ENCODE measurements at places on chromosomes 1 and 21.

DNA sequence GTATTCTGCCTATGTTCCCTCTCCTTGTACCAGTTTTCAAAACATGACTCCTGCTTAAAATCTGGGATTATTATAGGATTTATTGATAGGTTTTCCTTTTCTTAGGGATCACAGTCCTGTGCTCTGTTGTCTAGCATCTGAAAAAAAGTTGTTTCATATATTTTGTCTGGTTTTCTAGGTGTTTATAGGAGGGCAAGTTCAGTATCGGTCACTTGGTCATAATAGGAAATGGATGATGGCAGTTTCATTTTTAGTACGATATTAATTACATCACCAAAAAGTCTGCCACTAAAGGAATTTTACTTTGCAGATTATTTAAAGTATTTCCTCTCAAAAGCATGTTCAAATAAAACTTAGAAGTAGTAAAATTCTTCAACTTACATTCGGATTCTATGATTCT lies 94.4 kb downstream of the RASAL2 start:
- no peak for DNase-seq

GRCh38 chr1:174191349-174191862 lies 32.1 kb downstream of the RABGAP1L start:
- no peak for DNase-seq

DNA sequence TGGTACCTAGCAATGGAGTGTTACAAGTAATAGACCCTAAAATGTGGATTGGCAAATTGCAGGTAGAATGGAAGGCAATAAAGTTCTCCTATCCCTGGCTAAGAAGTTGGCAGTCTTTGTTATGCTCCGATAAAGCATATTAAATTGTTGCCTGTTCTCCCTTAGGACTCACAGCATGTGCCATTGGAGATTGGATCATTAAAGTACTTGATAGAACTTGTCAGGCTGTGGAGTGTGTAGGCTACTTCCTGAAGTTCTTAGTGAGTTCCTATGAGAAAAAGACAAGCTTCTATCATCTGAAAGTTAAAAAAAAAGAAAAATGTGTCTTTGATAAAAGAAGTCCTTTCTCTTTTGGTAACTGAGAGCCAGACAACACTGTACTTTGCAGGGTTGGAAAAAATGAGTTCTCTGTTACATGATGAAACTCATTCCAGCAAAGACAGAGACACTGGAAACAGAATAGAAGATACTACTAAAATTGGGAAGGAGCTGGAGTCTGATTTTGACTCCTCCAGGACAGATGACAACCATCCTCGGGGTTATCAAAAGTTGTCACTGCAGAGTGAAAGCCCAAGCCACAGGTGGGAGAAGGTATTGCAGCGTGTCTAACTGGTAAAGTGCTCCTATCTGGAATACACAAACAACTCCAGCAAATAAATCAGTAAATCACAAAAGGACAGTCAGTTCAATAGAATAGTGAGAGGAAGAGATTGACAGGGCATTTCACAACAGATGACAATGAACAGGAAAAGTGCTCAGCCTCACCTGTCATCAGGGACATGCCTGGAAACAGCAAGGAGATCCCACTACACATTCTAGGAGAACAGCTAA lies 87.5 kb upstream of the WDR26 start:
- no peak for DNase-seq

GRCh38 chr1:234197839-234198238 lies 175.4 kb upstream of the COA6 start:
- no peak for DNase-seq

DNA sequence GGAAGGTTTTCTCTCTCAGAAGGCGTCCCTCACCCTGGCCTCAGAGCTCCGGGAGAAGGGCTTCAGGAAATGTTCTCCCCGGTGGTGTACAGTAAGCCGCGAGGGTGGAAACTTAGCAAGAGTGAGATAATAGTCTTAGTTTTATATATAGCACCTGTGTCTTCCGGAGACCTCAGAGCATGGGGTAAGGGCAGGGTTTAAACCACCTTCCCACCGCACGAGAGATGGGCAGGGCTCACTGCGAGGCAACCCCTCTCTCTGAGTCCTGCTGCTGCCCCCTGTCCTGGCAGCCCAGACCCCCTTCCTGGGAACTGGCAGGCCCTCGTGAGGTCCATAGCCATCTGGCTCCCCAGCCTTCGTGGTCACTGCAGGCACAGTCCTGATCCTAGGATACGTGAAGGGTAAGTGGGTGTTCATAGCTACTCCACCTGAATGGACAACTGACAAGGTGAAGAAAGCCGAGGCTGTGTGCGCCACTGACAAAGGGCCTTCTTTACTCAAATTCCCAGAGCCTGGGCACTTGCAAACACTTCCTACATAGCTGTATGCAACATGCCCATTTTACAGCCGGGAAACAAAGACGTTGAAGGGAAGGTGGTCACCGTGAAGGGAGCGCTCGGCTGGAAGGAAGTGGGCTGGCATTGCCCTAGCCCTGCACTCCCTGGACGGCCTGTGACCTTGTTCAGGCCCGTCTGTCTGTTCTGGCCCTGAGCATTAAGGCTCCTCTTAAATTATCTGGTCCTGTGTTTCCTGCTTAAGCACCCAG lies 26.9 kb downstream of the ITPKB start:
- DNase-seq: peak; percentile 57

DNA sequence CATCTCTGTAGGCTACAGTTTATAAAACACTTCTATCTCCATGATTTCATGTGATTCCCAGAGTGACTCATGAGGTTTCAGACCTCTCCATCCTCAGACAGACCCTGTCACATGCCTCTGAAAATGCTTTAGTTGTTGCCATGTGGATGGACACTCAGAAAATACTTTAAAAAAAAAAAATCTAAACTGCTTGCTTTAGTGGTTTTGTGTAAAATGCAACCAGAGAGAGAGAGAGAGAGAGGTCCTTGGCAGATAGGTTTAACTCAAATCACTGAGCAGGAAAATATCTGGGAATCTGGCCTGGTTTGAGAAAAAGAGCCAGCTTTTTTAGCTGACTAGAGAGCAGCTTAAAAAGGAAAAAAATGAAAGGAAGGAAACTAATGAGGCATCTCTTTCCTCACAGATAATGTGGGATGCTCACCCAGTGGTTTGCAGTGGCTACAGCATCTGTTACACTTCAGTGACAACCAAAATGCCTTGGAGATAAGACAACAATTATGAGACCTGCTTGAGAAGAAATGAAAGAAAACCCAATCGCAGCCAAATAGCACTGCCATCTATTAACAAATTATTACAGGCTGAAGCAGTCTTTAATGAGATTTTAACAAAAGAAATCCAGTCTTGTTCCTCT lies 54.6 kb upstream of the SYT14 start:
- DNase-seq: no peak

DNA sequence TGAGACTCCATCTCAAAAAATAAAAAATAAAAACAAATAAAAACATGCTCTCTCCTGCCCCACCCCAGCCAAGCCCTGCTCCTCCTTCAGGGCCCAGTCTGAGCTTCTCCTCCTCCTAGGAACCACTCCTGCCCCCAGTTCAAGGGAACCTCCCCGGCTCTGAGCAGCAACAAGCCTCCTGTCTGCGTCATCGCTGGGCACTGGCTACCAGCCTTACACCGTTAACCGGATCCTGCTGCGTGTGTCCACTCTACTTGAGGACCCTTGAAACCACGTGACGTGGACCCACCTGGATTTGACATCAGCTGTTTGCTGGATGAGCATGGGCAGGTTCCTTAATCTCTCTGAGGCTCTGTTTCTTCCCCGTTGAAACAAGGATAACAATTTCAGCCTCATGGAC lies 1.6 kb upstream of the TAS1R2 start:
- no peak for DNase-seq

Data from CD4-positive, alpha-beta T cell treated with Interleukin-6 at 100 ng/mL for 8 hours (primary cell).